ENCODE measurements at places on chromosomes 2 and 18. TPM values are rescaled to one million over a fixed set of nuclear protein-coding genes. Genes with fewer than 3 reads are reported as not detected.

GRCh38 chr2:1246239-1246638 lies 167.0 kb upstream of the TPO start:
- no peaks in the 10 kb centered on the region for H3K36me3 ChIP-seq
- H3K27me3 ChIP-seq: no peaks in the 10 kb centered on the region
- DNase-seq: no peak
- H3K27ac ChIP-seq: no peak overlapping the region
- H3K4me3 ChIP-seq: no peak overlapping the region
- no peaks in the 10 kb centered on the region for H3K4me1 ChIP-seq

IL1R2 gene
- 9.8 TPM for total RNA-seq

- no peak for DNase-seq
- H3K27ac ChIP-seq: no peak overlapping the region
- no peaks in the 10 kb centered on the region for H3K36me3 ChIP-seq
- no peak overlapping the region for H3K4me3 ChIP-seq
- H3K4me1 ChIP-seq: no peaks in the 10 kb centered on the region
These were observed 244.1 kb downstream of the LPIN1 start for GRCh38 chr2:11990576-11990975.

TGFBRAP1 gene
- total RNA-seq: 28.5 TPM

DNA sequence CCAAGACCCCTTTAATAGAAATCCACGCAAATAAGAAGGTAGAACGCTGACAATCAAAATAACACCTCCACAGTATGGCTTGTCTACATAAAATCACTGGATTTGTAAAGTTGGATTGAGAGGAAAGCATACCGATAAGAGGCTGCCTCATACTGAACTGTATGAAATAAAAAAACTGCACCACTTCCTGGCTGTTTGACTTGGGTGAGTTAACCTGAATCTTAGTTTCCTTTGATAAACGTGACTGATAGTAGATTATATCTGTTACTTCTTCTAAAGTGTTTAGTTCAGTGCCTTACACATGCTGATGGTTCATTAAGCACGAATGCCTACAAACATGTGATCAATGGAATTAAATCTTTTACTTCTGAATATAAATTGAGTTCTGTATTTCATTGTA lies 140.4 kb upstream of the RNF152 start:
- H3K4me1 ChIP-seq: no peaks in the 10 kb centered on the region
- H3K27ac ChIP-seq: no peak overlapping the region
- H3K4me3 ChIP-seq: no peak overlapping the region
- H3K27me3 ChIP-seq: no peaks in the 10 kb centered on the region

DNA sequence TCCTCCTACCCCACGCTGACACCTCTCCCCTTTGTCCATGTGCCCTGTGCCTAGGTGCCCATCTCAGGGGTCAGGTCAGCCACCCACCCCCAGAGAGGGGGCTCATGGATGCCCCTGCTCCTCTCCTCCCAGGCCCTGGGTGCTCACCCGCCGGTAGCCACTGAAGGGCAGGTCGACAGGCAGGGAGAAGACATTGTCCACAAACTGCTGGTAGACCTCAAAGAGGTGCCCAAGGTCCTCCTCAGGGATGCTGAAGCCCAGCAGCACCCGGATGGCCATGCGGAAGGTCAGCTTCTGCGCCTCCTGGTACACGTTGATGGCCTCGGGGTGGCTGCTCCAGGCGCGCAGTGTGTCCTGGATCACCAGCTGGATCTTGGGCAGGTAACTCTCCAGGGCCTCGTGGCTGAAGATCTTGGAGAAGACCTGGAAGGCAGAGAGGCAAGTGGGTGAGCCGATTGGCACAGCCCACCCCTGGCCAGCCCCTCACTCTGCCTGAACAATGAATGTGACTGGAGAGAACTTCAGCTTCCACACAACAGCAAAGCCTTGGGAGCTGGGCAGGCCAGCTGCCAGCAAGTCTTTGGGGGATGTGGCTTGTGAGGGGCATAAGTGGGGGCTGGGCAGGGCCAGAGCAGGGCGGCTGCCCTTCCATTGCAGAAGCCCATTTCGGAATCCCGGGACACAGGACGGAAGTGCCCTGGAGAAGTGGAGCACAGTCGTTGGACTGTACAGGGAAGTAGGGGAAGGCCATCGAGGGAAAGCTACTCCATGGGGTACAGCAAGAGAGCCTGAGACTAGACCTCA lies 12.5 kb downstream of the CYP26B1 start:
- H3K27ac ChIP-seq: no peak overlapping the region
- H3K36me3 ChIP-seq: no peaks in the 10 kb centered on the region
- H3K4me1 ChIP-seq: no peaks in the 10 kb centered on the region
- DNase-seq: no peak

Measured in breast epithelium (tissue), 4 donors.